ENCODE measurements at places on chromosomes 11 and 22. TPM values are rescaled to one million over a fixed set of nuclear protein-coding genes. Genes with fewer than 3 reads are reported as not detected.

The NAALAD2 gene
- 0.77 TPM for total RNA-seq

DNA sequence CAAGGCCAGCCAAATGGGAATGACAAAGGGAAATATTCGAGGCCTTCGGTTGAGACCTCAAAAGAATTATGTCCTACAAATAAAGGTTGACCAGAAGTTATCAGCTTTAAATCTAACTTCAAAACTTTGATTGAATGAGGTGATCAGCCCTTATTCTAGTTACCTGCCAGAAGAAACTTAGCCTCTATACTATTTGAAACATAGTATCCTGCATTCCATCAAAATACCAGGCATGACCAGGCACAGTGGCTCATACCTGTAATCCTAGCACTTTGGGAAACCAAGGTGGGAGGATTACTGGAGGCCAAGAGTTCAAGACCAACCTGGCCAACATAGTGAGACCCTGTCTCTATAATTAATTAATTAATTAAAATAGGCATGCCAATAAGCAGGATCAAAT is 44.3 kb upstream of the ADORA2A start:
- no peak for DNase-seq

GRCh38 chr22:30315962-30316576 is 10.7 kb downstream of the TBC1D10A start:
- no peak for DNase-seq

DNA sequence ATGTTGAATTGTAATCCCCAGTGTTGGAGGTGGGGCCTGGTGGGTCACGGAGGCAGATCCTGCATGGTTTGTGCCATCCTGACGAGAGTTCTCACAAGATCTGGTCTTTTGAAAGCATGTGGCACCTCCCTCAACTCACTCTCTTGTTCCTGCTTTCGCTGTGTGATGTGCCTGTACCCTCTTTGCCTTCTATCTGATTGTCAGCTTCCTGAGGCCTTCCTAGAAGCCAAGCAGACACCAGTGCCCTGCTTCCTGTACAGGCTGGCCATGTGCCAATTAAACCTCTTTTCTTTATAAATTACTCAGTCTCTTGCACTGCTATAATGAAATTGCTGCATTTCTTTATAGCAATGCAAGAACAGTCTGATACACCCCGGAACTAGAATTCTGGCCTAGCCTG is 13.1 kb downstream of the PTPN5 start:
- DNase-seq: no peak

The HEPN1 gene
- not detected for total RNA-seq

DNA sequence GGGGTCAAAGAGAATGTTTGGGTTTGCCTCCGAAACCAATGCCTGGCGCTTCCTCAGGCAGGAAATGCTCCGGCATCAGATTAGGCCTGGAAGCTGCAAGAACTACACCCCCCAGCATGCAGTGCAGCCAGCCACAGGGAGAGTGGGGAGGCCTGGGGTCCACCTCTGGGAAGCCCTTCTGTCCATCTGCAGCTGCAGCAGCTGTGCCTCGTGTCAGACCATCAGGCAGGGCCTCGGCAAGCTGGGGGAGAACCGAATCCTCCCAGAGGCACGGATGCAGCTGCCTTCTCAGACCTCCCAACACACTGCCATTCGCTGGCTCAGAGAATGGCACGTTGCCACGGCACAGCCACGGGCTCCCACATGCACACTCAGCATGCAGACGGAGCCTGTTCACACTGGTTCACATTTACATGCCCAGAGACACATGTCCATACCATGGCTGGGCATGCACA is 57.4 kb downstream of the NECTIN1 start:
- peak; percentile 33 for DNase-seq

The ACRV1 gene
- 0.26 TPM for total RNA-seq

Data from fibroblast of lung (primary cell).